ENCODE measurements at places on chromosomes 16 and 17. TPM values are rescaled to one million over a fixed set of nuclear protein-coding genes. Genes with fewer than 3 reads are reported as not detected.

GRCh38 chr17:61306003-61306402 lies 93.6 kb upstream of the TBX2 start:
- DNase-seq = no peak

- DNase-seq = no peak
Observed at GRCh38 chr16:64791756-64792155, 330.1 kb downstream of the CDH11 start.

GRCh38 chr17:19254651-19255050 lies 17.5 kb downstream of the EPN2 start:
- DNase-seq = no peak

- no peak for DNase-seq
Observed at GRCh38 chr17:39757931-39758873, 20.5 kb downstream of the GRB7 start.

DNA sequence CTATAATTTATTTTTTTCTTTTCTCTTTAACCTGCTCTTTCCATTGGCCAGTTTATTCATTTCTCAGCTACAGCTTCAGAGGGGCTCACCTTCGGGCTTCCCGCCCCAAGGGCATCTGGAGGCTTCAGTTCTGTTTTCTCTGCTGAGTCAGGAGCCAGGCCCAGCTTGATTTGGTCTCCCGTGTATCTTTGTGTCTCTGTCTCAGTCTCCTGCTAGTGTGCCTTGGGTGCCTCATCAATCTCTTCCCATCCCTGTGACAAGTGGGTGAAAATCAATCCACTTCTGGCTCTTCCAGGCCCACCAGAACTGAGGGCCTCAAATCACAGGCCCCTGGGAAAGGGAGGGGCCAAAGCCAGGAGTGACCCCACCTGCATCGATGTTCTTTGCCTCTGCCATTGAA lies 72.1 kb downstream of the CCDC182 start:
- no peak for DNase-seq

Gene RAB26
- polyA plus RNA-seq = 19.5 TPM

Gene CYBA
- 116 TPM for polyA plus RNA-seq

Gene CD300H
- not detected for polyA plus RNA-seq

- peak; percentile 52 for DNase-seq
Observed at GRCh38 chr16:2987833-2988232, 7.6 kb upstream of the PKMYT1 start.

- DNase-seq = no peak
Observed at GRCh38 chr17:75681289-75681688, 14.2 kb downstream of the SAP30BP start.

DNA sequence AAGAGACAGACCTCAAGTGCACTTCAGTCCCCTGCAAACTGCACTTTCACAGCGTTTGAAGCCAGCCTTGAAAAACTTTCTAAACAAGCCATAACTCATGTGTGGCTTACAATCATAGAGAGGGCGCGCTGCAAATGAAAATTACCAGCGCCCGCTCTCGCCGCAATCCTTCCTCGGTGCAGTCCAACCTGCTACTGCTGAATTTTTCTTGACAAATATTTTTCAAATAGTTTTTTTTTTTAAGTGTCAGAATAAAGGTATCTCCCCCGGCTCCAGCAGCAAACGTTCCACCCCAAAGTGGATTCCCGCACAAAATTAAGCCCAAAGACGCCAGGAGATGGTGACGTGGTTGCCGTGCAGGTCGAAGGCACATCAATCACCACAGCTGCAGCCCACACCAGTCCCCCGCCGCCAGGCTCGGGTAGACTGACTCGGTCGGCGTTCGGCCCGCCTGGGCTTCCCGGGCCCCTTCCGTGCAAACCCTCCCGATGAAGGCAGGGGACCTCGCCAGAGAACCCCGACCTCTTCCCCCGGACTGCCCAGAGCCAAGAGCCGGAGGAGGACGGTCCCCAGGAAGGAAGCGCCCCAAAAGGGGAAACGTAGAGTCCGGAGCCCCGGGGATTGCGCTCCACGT lies 630 bp downstream of the GRB2 start:
- DNase-seq = peak; percentile 67

Gene TANGO6
- 5.5 TPM for polyA plus RNA-seq

Gene BICDL2
- not detected for polyA plus RNA-seq

GRCh38 chr16:67246081-67246755 lies 1.1 kb downstream of the FHOD1 start:
- DNase-seq = peak; percentile 91

Gene C16orf74
- polyA plus RNA-seq = 15.9 TPM

Gene TCF25
- 162 TPM for polyA plus RNA-seq

DNA sequence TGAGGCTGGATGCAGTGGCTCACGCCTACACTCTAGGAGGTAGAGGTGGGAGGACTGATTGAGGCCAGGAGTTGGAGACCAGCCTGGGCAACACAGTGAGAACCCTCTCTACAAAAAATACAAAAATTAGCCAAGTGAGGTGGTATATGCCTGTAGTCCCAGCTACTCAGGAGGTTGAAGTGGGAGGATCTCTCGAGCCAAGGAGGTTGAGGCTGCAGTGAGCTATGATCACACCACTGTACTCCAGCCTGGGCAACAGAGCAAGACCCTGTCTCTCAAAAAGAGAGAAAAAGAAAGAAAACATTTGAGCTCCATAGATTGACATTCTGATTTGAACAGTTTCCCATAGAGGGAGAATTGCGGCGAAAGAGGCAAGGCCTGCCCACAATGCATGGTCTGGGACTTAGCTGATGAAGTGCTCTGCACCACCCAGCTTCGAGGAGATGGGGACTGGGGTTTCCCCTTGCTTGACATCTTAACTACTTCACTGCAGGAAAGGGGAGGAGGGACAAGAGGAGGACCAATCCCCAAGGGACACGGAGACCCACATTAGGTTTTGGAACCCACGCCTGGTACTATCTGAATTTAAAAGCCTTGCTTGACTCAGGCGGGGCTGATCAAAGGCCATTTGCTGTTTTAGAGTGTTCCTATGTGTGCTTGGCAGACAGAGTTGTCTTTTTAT lies 21.7 kb downstream of the MSI2 start:
- no peak for DNase-seq

DNA sequence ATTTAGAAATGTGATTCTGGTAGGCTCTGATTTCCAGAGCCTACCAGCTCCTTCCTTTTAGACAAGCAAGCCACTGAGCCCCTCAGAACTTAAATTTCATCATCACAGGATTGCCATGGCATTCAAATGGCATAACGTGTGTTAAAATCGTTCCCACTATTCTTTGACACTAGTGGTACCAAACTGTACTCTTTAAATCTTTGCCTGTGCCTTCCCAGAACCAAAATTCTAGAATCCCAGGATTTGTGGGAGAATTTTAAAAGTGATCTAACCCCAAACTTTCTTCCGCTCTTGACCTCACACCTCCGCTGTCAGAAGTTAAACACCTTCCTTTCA lies 287 bp upstream of the INTS2 start:
- no peak for DNase-seq
